ENCODE measurements at places on chromosomes 4 and X. TPM values are rescaled to one million over a fixed set of nuclear protein-coding genes. Genes with fewer than 3 reads are reported as not detected.

The CLDN34 gene
- polyA plus RNA-seq, result not detected

The MGAT4D gene
- not detected for polyA plus RNA-seq

GRCh38 chr4:118703118-118703517 lies 17.9 kb downstream of the METTL14 start:
- DNase-seq, result no peak

DNA sequence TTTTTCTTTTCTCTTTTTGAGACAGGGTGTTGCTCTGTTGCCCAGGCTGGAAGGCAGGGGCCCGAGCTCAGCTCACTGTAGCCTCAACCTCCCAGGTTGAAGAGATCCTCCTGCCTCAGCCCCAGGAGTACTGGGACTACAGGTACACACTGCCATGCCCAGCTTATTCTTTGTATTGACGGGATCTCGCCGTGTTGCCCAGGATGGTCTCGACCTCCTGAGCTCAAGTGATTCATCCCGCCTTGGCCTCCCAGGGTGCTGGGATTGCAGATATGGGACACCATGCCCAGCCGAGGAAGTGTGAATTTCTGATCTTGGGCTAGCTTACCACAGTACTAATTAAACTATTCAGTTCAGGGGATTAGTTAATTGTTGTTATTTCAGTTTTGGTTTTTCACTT lies 28.6 kb upstream of the FAM193A start:
- DNase-seq, result no peak

- peak; percentile 1 for DNase-seq
These were observed 103.7 kb downstream of the POU4F2 start for GRCh38 chr4:146742416-146742815.

DNA sequence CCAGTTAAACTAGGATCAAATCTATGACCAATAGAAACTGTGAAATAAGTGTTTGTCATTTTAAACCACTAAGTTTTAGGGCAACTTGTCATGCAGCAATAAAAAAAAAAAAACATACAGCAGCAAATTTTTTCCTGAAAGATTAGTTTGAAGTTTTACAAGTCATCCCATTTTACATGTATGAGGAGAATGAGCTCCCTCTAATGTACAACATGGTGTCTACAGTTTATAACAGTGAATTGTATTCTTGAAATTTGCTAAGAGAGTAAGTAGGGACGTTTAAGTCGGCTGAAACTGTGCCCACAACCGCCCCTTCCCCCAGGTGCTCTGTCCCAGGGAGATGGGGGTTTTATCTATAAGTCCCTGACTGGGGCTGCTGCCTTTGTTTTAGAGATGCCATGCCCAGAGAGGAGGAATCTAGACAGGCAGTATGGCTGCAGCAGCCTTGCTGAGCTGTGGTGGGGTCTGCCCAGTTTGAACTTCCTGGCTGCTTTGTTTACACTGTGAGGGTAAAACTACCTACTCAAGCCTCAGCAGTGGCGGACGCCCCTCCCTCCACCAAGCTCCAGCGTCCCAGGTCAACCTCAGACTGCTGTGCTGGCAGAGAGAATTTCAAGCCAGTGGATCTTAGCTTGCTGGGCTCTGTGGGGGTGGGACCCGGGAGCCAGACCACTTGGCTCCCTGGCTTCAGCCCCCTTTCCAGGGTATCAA lies 499.3 kb upstream of the CT83 start:
- DNase-seq, result no peak

- no peak for DNase-seq
These were observed 489.8 kb upstream of the AMOT start for GRCh38 chrX:113330416-113330815.

DNA sequence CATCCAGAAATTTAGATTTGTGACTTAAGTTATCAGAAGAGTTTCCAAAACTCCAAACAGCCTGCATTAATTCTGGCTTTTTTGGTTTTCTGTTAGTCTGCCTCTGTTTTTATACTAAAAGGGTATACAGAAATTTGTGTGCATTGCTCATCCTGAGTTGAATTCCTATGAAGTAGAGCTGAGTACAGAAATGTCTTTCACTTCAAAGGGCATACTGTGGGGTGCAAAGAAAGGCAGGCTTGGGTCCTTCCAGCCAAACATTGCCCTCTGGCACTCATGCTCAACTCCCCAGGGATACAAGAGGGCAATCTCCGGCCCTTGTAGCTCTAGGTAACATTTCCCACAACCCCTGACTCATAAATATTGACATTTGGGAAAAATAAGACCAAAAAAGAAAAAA lies 27.6 kb upstream of the TMEM184C start:
- no peak for DNase-seq

GRCh38 chr4:158722917-158723793 lies at the start of gene PPID:
Gene PPID, minus strand, starts transcription at chr4:158723396. Its CDS starts 108 bp downstream, at chr4:158723288.
- peak; percentile 73 for DNase-seq
